ENCODE measurements at places on chromosomes 1 and 21.

- DNase-seq, result no peak
Measured at GRCh38 chr1:158996998-158997397, 12.7 kb upstream of the IFI16 start.

DNA sequence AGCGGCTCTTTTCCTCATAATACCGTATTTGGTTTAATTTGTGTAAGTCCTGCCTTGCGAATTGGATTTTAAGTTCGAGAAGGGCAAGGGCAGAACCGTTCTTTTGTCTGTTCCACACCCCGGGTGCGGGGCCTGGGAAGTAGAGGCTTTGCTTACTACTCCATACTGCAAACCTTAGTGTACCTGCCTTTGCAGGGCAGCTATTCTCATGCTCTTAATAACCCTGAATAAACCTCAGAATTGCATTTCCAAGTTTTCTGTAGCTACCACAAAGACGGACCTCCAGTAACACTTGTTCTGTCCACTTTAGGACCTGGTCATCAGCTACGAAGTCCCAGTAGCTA, 657 bp upstream of the HNRNPU start:
- no peak for DNase-seq

DNA sequence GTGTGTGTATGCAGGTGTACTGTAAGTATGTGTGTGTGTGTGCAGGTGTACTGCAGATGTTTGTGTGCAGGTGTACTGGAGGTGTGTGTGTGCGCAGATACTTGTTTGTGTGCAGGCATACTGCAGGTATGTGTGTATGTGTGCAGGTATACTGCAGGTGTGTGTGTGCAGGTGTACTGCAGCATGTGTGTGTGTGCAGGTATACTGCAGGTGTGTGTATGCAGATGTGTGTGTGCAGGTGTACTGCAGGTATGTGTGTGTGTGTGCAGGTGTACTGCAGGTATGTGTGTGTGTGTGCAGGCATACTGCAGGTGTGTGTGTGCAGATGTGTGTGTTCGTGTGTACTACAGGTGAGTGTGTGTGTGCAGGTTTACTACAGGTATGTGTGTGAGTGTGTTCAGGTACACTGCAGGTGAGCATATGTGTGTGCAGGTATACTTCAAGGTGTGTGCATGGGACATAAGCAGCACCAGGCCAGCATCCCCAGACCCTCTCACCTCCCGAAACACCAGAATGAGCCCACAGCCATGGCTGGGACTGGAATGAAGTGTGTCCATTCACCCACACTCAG, 97.5 kb downstream of the DMRTB1 start:
- DNase-seq, result no peak

DNA sequence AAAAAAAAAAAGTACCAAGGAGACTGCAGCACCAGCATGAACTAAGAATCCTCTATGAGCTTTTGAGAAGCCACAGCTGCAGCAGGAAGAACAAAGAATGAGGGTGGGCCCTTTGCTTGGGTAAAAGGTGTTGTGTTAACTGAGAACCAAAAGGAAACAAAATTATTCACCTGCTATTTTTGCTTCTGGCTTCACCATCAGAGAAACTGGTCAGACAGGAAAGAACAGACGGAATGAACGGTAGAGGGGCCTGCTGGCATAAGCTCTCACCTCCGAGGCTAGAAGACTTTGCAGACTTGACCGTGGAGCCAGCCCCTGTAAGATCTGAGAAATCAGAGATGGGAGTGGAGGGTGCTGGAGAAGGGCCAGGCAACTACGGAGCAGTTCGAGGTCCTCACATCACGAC, 27.6 kb downstream of the IL10RB start:
- DNase-seq, result no peak

- DNase-seq, result no peak
Measured at GRCh38 chr1:230375147-230375546, 51.0 kb downstream of the PGBD5 start.

- DNase-seq, result no peak
Measured at GRCh38 chr1:234710381-234710780, 100.4 kb upstream of the IRF2BP2 start.

- peak; percentile 20 for DNase-seq
Measured at GRCh38 chr1:206128196-206128595, 11.0 kb upstream of the AVPR1B start.

DNA sequence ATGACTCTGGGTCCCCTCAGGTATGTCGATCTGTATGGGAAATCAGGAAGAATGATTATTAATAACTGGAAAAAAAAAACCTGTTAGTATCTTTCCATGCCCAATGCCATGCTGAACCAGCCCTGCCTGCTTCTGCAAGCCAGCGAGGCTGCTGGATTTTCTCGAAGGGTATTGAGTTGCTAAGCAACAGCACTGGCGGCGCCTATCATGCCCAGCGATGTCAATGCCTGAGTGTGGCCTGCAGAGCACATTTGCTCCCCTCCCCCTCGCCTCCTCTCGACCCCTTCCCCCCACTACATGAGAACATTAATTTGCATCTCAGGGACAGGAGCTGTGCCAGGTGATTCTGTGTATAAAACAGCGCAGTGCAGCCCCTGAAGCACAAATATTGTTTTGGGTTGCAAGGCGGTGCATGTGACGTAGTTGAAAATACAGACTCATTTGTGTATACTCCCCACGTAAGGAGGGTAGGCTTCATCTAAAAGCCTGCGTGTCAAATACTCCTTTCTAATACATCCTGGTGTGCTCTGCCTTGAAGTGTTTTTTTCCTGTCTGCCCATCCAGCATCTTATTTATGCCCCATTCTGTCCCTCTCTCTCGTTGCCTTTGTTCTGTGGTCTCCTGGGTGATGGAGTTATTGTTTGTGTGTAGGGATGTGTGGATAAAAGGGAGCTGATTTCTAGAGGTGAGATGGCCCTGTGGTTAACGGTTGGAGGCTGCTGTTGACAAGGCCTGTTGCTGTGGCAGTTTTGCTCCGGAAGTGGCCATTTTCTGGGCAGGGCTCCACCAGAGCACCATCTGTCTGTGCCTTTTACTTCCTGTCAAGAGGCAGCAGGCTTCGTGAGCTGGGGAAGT, 32.7 kb upstream of the ATP5PO start:
- DNase-seq, result peak; percentile 39

- DNase-seq, result no peak
Measured at GRCh38 chr1:66968574-66968973, 43.8 kb downstream of the MIER1 start.

- no peak for DNase-seq
Measured at GRCh38 chr1:158295791-158296190, 6.1 kb downstream of the CD1C start.

DNA sequence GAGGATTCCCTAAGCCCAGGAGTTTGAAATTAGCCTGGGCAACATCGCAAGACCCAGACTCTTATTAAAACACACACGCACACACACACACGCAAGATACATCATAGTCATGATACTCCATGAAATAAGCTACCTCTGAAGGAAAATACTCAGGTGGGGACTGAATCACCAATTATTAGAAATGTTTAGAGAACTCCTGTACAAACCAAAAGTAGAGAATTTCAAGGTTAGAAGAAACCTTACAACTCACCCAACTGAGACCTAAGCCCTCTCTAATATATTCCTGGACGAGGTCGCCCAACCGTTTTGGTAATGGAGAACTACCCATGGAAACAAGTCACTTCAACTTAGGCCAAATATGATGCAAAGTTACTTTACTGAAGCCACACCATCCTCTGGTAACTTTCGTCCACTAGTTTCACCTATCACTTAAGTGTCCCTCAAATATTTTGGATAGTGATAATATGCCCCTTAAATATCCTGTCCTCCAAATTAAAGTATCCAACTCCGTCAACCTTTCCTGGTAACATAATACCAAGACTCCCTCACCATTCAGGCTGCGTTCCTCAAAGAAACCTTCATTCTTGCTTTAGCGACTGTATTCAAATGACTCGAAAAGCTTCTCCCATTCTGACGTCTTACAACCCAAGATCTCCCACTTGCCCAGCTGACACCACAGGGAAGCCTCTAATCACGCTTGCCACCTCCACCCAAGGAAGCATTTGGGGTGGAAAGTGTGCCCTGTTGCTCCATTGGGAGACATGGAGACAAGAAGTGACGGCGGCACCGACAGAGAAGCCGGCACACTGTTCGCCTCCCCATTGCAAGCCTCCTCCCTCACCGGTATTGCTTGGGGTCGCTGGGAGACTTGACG, 856 bp downstream of the NRDC start:
- peak; percentile 67 for DNase-seq

GRCh38 chr1:4851385-4852065, 197.1 kb downstream of the AJAP1 start:
- DNase-seq, result no peak

DNA sequence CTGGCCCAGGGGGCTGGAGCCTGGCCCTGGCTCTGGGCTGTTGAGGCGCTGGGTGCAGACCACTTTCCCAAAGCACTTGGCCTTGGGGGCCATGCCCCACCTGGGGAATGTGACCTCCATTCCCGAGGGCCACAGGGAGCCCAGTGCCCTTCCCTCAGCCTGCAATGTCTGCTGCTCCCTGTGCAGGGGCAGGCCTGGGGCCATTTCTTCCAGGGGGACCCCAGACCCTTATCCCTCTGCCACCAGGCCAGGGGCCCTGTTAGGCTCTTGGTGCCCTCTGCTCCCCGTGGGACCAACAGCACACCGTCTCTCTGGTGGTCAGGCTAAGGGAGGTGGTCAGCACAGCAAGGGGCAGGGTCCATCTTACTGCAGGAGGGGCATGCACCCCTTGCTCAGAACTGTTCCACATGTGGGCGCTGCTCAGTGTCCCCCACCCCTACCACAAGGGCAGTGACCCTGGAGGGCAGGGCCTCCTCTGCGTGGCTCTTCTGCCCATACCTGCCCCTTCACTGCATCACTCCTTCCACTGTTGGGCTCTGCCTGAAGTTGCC, 1.1 kb upstream of the TMEM52 start:
- DNase-seq, result no peak

DNA sequence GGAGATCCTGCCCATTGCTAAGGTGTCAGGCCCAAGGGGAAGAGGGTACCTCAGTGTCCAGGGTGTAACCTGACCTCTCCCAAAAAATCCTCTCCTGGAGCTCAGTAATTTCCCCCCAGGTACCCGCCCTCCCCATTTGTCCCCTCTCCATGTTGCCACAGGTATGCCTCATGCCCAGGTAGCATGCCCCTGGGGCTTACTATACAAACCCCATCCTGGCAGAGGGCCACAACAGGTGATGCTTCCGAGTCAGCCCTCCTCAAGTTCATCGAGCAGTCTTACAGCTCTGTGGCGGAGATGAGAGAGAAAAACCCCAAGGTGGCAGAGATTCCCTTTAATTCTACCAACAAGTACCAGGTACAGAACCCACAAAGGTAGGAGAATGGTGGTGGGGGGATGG, 15.7 kb downstream of the ATP1A4 start:
- no peak for DNase-seq

- DNase-seq, result no peak
Measured at GRCh38 chr1:5648410-5649165, 343.6 kb downstream of the NPHP4 start.

DNA sequence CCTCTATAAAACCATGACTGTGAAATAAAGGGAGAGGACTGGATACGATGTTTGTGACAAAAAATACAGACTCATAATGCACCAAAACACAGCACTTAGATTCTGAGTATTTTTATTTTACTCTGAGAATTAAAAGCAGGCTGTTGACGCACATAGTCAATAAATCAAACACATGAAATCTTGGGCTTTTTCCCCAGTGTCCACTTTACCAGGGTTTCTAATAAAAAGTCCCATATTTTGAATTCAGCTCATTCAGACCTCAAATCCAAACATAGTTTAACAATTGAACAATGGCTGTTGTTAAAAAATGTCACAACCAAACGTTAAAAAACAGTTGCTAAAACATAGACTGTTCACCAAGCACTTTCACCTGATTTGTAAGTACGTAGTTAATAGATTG, 553.4 kb downstream of the LTN1 start:
- DNase-seq, result no peak

DNA sequence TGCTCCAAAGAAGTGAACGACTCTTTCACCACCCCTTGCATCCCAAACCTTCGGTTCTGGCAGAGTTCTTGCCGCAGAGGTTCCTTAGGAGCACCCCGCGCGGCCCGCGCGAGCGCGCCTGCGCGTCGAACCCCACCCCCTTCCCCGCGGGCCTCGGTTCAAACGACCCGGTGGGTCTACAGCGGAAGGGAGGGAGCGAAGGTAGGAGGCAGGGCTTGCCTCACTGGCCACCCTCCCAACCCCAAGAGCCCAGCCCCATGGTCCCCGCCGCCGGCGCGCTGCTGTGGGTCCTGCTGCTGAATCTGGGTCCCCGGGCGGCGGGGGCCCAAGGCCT, at the start of gene C1orf56:
TSS of gene C1orf56 (plus strand) at position 161 of the 334 bp plus-strand sequence. CDS start at position 258, 97 bp downstream.
- DNase-seq, result peak; percentile 72

GRCh38 chr1:226428348-226428747, 20.5 kb upstream of the PARP1 start:
- no peak for DNase-seq

GRCh38 chr1:115425442-115425841, 87.4 kb upstream of the NGF start:
- no peak for DNase-seq
